ENCODE measurements at places on chromosomes 11 and 22. TPM values are rescaled to one million over a fixed set of nuclear protein-coding genes. Genes with fewer than 3 reads are reported as not detected.

Gene SAMM50
- 61.2 TPM for total RNA-seq

Gene NPAS4
- not detected for total RNA-seq

Gene APOL5
- total RNA-seq: not detected

Gene APOA5
- not detected for total RNA-seq

Gene OR56A4
- not detected for total RNA-seq

Gene SLC7A4
- not detected for total RNA-seq

Gene NPAT
- 14.7 TPM for total RNA-seq

Gene CNGA4
- total RNA-seq: under 0.01 TPM

Gene SLC25A1
- 72.6 TPM for total RNA-seq

Gene TYR
- total RNA-seq: not detected

Gene MRGPRE
- not detected for total RNA-seq

Gene LRRC56
- total RNA-seq: 0.30 TPM

Data from epithelial cell of umbilical artery (primary cell).